ENCODE measurements at places on chromosomes 6 and 20.

DNA sequence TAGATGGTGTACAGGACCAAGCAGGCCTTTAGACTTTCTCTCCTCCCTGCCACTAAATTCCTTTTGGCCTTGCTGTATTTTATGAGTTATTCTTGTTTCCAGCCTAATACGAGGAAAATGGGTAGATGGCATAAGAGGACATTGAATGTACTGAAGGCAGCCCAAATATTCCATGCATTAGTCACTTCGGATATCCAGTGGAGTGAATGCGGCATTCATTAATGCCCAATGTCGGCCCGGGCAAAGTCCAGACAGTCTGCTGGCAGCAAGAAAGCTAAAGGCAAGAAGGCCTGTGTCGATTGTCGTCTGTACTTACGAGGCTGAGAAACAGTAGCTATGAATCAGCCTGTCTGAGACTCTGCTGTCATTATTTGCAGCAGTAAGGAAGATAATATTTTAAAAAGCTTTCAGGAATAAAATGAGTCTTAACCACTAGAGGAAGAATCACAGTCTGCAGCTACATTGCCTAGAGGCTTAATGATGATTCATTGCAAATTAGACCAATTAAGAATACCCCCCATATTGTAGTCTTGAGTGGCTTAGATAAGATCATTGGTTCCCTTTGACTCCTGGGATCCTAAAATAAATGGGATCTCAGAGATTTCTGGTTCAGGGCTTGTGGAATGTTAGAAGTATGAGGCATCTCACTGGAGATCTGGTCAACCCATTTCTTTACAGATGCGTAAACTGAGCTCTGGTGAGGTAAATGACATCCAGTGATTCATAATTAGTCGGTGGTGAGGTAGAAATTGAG lies 534.1 kb upstream of the JAG1 start:
- DNase-seq = peak; percentile 81

GRCh38 chr20:57716901-57717300 lies 7.1 kb upstream of the PMEPA1 start:
- DNase-seq = no peak

DNA sequence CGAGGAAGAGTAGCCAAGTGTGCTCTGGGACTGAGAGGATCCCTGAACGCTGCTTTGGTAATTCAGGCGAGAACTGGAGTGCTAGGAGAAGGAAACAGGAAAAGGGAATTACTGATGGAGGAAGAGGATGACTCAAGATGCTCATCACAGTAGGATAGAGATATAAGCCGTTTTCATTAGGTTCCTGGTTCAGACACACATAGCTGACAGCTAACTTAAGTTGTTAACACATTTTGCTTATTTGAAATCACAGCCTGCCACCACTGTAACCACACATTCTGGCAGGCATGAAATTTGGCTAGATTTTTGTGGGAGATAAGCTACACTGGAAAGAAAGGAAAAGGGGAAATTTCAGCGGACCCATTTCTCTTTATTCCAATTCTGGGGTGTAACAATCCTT lies 138.2 kb upstream of the SLC22A16 start:
- no peak for DNase-seq

- no peak for DNase-seq
These were observed 6.5 kb upstream of the GRIK2 start for GRCh38 chr6:101386982-101387381.

DNA sequence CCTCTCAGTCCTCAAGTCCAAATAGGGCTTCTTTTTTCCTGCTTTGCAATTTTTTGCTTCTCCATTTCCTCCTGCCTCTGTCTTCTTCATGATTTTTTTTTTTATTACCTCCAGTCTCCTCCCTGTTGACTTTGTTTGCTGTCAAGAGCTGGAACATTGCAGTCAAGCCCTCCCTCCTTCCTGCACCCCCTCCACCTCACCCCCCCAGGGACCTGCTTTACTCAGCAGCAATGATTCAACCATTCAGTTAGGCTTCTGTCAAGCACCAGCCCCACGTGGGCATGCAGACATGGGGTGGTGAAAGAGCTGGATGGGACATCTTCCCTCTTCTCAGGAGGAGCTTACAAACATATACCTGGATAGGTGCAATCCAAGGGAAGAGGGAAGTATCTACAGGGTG lies 142.4 kb downstream of the LRFN2 start:
- DNase-seq = no peak

DNA sequence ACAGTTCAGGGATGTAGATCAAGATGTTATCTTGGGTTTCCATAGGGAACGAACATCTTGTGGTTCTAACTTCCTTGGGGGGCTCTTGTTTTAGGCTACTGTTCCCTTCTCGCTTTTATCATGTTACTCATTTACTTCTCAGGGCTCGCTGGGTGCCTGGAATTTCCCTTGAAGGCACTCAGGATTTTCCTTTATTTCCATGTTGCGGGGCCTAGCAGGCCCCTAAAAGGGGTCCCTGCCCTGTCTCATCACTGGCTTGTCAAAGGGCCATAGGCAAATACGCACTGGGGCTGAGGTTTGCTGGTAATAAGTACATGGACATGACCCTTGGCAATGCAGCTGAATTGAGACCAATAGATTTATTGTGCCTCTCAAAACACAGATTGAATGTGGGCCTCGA lies 262.3 kb downstream of the CDH4 start:
- DNase-seq = no peak

- DNase-seq = no peak
These were observed 32.9 kb downstream of the GCM1 start for GRCh38 chr6:53115741-53116140.

DNA sequence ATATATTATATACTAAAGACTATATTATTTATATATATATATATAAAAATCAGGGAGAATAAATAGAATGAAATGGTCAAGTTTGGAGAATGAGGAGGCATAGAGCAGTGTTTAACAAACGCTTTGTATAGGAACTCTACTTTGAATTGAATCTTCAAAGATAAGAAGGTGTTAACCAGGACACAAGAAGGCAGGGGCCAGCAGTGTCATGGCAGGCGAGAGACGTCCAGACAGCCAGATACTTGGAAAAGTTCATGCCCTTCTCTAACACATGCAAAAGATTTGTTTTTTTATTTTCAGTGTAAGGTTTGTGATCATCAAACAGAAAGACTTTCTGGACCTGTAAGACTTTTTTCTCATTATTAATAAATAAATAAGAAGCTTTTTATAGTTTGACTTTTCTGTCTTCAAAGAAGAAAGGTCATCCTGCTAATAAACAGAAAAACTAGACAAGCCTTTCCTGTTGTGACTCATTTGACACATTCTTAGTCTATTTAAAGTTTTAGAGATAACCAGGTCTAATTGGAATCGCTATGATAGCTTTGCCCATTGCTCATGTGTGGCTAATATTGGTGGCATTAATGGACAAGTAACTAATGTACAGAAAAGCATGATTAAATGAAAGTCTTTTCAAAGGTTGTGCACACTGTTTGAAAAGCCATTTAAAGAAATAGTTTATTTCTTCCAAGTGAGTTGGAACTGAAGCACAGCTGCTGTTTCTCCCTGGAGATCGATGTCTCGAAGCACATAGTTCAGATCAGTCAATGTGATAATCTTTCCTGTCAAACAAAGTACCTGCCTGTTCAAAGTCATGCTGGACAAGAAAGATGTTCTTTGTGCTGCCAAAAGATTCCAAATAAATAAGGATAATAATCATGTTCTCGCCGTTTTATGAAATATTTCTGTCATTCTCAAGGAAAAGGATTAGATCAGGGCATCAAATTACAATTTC lies 420.4 kb upstream of the OPRM1 start:
- DNase-seq = no peak

DNA sequence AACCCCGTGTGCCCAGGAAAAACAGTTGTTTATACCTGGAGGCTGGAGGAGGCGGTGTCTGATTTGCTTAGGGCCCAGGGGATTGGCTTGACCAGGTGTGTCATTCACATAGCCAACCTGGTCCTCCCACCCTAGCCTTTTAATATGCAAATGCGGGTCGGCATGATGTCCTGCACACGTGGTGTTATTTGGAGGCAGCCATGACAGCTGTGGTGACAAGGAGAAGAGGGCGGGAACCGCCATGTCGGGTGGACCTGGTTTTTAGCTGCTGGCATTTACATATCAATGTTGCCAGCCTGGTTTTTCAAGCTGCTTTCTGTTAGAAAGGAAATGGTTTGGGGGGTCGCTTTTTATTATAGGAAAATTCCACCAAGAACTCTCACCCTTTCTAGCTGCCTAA lies 291.4 kb upstream of the QKI start:
- DNase-seq = no peak

- DNase-seq = no peak
These were observed 42.4 kb upstream of the BHLHE23 start for GRCh38 chr20:63049191-63049518.

GRCh38 chr6:134000443-134000842 lies 47.4 kb downstream of the TBPL1 start:
- no peak for DNase-seq

GRCh38 chr6:43246301-43247113 lies 3.2 kb downstream of the TTBK1 start:
- no peak for DNase-seq

- DNase-seq = no peak
These were observed 17.4 kb upstream of the GTSF1L start for GRCh38 chr20:43744151-43744611.

GRCh38 chr20:6685626-6686025 lies 81.9 kb upstream of the BMP2 start:
- DNase-seq = no peak

DNA sequence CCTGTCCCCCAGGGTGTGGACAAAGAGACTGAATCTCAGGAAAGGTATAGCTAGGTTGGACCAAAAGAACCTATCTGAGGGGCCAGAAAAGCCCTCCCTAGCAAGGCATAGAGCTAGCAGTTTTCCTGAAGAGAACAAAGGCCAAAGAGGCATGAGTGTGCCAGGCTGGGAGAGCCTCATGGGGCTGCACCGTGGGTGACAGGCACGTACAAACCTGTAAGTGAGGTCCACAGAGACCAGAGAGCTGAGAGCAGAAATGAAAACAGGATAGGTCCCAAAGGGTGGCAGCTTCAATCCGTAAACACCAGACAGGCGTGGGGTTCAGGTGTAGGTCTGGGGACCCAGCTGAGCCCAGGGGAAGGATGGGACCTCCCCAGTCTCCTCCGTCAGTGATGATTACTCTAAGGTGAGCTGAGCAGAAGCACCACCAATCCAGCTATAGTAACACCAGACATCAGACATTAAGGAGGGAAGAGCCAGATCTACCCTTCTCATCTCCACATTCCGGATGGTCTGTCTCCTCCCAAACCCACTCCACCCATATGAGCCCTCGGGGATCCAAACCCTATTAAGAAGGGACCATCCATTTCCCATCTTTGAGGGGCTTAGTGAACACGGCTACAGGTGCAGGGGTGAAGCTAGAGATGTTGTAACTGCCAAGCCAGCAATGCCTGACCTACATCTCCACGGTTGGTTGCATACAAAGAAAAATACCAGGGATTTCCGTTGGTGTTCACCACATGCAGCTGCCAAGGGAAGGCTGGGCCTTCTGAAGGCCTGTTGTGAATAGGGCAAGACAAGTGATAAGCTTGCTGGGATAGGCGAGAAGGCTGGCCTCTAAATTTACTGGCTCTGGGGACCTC lies 38.3 kb downstream of the BCL2L1 start:
- DNase-seq = no peak

GRCh38 chr6:15389765-15390723 lies 144.2 kb downstream of the JARID2 start:
- DNase-seq = peak; percentile 62

- DNase-seq = no peak
These were observed 867 bp downstream of the NPBWR2 start for GRCh38 chr20:64106435-64106961.

DNA sequence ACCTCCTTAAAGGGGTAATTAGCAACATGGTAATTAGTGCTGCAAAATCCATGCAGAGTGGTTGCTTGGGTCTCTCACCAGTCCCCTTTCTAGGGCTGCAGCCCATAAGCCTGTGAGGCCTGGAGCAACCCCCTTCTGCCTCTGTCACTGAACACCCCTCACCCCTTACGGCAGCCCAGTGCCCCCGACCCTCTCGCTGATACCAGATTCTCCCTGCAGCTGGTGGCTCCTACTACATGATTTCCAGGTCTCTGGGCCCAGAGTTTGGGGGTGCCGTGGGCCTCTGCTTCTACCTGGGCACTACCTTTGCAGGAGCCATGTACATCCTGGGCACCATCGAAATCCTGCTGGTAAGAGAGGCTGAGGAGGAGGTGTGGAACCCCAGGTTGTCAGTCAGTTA lies 8.0 kb downstream of the SLC12A5 start:
- no peak for DNase-seq

DNA sequence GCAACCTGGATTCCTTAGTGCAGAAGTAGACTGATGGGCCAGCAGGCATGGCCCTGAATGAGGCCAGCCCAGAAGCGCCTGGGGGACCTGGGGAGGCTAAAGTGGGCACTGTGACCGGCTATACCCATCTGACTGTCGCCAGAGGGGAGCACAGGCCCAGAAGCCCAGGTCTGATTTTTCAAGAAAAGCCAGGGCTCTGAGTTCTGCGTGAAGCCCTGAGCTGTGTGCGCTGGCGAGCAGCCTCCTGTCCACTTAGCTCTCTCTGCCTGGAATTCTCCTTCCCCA lies 111.7 kb downstream of the SULF2 start:
- no peak for DNase-seq

GRCh38 chr20:19847383-19847782 lies 89.3 kb downstream of the RIN2 start:
- DNase-seq = no peak

DNA sequence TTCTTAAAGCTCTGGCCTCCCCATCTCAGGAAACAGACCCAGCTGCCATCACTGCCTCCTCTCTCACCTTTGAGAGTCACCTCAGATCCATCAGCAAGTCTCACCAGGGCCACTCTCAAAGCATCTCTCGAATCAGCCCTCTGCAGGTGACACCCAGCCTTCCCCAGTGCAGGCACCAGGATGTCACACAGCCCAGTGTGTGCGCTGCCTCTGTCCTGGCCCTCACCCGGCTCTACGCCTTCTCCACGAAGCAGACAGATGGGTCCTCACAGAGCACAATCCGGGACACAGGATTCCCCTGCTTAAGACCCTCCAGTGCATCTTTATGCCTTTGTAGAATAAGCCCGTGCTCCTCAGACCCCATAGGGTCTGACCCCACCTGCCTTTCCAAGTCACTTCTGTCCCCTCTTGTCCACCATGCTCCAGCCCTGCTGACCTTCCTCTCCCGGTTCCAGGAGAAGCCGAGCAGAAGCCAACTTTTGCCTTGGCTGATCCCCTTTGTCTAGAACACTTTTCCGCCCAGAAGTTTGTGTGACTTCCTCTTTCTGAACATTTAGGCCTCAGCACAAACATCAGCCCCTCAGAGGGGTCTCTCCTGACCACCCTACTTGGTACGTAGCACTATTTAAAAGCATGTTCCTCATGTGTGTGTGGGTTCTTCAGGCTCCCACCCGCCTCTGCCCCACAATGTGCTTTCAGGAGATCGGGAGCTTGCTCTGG lies 60.2 kb downstream of the PSMG4 start:
- no peak for DNase-seq

- DNase-seq = no peak
These were observed 124.2 kb downstream of the SLC16A10 start for GRCh38 chr6:111211411-111212030.

- no peak for DNase-seq
These were observed 263.7 kb downstream of the SMOC2 start for GRCh38 chr6:168704678-168705077.

All from brain microvascular endothelial cell (primary cell).